Hair follicular keratinocyte (primary cell): ENCODE measurements at places on chromosomes 4 and X. TPM values are rescaled to one million over a fixed set of nuclear protein-coding genes. Genes with fewer than 3 reads are reported as not detected.

The NOP14 gene
- total RNA-seq = 21.7 and 28.2 TPM in 2 replicates

The ZDHHC15 gene
- not detected in 2 replicates for total RNA-seq

The LIN54 gene
- 6.2 and 6.6 TPM in 2 replicates for total RNA-seq

The SLC2A9 gene
- 59.2 and 68.3 TPM in 2 replicates for total RNA-seq

The TIMM8A gene
- 8.6 and 9.4 TPM in 2 replicates for total RNA-seq

The MID1 gene
- total RNA-seq = 3.6 and 7.6 TPM in 2 replicates

The CXCL10 gene
- 0.30 and 1.6 TPM in 2 replicates for total RNA-seq

The SLC9A6 gene
- 10.2 and 11.5 TPM in 2 replicates for total RNA-seq

The NPY2R gene
- total RNA-seq = not detected in 2 replicates

The MAGEA2 gene
- total RNA-seq = not detected in 2 replicates

The MBTPS2 gene
- total RNA-seq = 5.2 and 6.7 TPM in 2 replicates

The PAGE5 gene
- not detected in 2 replicates for total RNA-seq

The FOXP3 gene
- total RNA-seq = not detected in 2 replicates

The SLC4A4 gene
- 0.46 and 0.86 TPM in 2 replicates for total RNA-seq

The PJA1 gene
- total RNA-seq = 32.7 and 35.9 TPM in 2 replicates

The DRP2 gene
- 0.08 and 0.11 TPM in 2 replicates for total RNA-seq

The TEX13C gene
- total RNA-seq = not detected in 2 replicates

The ZNF185 gene
- 7.9 and 25.1 TPM in 2 replicates for total RNA-seq

The NDP gene
- not detected in 2 replicates for total RNA-seq

The FGF5 gene
- total RNA-seq = 1.2 and 2.1 TPM in 2 replicates

The STBD1 gene
- 2.0 and 3.4 TPM in 2 replicates for total RNA-seq

The RGN gene
- 0.31 TPM in 1 of 2 replicates, not detected in the other for total RNA-seq

The ARMCX1 gene
- total RNA-seq = 19.4 and 24.8 TPM in 2 replicates

The ART3 gene
- total RNA-seq = 0.31 and 0.49 TPM in 2 replicates

The CSN1S1 gene
- total RNA-seq = not detected in 2 replicates
